ENCODE measurements at places on chromosomes 4 and X. TPM values are rescaled to one million over a fixed set of nuclear protein-coding genes. Genes with fewer than 3 reads are reported as not detected.

The KLHL13 gene
- 1.1 TPM for polyA plus RNA-seq

- no peaks in the 10 kb centered on the region for H3K27me3 ChIP-seq
- no peaks in the 10 kb centered on the region for H3K36me3 ChIP-seq
Observed at GRCh38 chr4:98688411-98689290, 30.2 kb upstream of the TSPAN5 start.

- no peak for DNase-seq
- no peak overlapping the region for H3K4me3 ChIP-seq
- no peaks in the 10 kb centered on the region for H3K27me3 ChIP-seq
- H3K36me3 ChIP-seq: no peaks in the 10 kb centered on the region
- H3K27ac ChIP-seq: no peak overlapping the region
- H3K4me1 ChIP-seq: peaks cover 14% of the 10 kb centered on the region
Observed at GRCh38 chr4:85496126-85496849, 21.3 kb downstream of the ARHGAP24 start.

The RGN gene
- 32.1 TPM for polyA plus RNA-seq

GRCh38 chr4:136741468-136741867 is 790.8 kb downstream of the PCDH18 start:
- H3K36me3 ChIP-seq: no peaks in the 10 kb centered on the region
- no peak overlapping the region for H3K27ac ChIP-seq
- no peaks in the 10 kb centered on the region for H3K4me1 ChIP-seq
- DNase-seq: no peak
- no peak overlapping the region for H3K4me3 ChIP-seq

The MTHFD2L gene
- 6.8 TPM for polyA plus RNA-seq

GRCh38 chr4:174241162-174241561 is 42.3 kb downstream of the FBXO8 start:
- no peak overlapping the region for H3K27ac ChIP-seq
- no peaks in the 10 kb centered on the region for H3K27me3 ChIP-seq
- no peak for DNase-seq
